ENCODE measurements at places on chromosomes 5 and 9.
A peak's percentile ranks its signal among the peaks of the same experiment; 100 is the strongest.

DNA sequence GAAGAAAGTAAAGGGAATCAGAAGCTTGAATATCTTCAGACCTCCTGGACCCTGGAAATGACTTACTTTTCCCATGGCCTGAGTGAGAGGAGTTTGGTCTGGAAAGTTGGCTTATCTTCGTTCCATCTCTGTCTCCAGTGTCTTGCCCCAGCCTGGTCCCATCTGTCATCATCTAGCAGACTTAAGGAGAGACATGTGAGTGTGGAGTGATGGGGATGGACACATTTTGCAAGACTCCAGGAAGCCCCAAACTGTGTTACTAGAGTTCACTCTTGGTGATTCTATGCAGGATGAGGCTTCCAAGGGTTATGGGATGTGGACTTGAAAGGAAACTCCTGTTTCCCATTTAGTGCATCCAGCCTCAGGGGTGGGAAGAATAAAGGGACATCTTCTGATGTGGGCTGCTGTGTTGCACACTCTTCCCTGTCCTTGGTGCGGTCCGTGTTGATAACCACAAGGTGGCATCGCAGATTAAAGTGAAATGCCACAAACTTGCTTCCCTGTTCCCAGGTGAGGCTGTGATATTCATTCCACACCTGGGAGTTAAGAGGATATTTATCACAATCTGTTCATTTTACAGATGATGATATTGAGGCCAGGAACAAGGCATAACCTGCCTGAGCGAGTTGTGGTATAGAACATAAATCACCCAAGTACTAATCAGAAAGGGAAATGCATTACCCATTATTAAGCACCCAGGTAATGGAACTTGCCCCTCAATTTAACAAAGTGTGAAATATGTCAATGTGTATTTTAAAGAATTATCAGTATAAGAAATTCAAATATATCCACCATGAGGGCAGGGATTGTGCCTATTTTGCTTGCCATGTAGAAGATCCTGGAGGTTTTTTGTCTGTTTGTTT is 269.9 kb upstream of the PAPPA start:
- peak; percentile 43 for DNase-seq

- no peak for DNase-seq
Observed at GRCh38 chr5:176785184-176786145, 24.9 kb upstream of the UNC5A start.

- DNase-seq = no peak
Observed at GRCh38 chr5:176188506-176189193, 49.6 kb upstream of the SIMC1 start.

DNA sequence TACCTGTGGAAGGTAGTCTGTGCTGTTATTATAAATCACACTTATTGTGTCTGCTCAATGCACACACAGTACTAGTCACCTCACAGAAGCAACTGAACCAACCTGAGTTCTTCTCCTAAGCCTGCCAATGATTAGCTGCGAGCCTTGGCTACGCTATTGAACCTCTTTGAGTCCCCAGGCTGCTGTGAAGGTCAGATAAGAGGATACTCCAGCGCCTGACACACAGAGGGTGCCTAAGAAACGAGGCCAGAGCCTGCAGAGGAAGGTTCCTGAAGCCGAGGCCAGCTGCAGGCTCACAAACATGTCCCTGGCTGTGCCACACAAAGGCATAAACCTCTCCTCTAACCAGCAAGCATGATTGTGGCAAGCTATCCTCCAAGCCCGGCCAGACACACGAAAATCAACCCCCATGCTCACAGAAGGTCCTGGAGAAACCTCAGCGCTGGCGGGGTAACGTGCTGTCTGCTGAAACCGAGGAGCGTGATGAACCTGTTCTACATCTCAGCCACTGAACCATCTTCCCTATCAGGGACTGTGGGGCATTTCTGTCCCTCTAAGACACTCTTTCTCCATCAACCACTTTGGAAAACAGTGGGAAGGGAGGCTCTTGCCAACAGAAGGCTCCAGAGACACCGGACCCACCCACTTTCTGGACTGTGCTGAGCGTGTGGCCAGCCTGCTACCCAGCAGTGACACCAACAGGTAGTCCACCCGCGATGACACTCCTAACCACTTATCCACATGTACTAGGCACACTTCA is 53.2 kb upstream of the SLC25A51 start:
- DNase-seq = no peak

- DNase-seq = no peak
Observed at GRCh38 chr5:159089675-159090074, 10.0 kb downstream of the EBF1 start.

DNA sequence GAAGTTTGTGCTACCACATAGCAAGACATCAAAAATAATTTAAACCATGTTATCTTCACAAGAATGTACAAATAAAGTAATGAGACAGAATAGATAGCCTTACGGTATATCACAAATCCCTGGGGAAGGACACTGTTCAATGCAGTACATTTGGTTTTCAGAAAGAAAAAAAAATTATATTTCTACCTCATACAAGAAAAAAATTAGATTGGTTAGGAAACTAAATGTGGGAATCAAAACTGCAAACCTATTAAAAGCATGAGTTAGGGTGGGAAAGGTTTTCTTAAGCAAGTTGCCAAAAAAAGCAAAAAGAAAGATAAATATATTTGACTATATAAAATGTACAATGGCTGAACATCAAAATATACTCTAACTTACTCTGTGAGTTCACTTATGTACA is 201.9 kb upstream of the NREP start:
- DNase-seq = no peak

DNA sequence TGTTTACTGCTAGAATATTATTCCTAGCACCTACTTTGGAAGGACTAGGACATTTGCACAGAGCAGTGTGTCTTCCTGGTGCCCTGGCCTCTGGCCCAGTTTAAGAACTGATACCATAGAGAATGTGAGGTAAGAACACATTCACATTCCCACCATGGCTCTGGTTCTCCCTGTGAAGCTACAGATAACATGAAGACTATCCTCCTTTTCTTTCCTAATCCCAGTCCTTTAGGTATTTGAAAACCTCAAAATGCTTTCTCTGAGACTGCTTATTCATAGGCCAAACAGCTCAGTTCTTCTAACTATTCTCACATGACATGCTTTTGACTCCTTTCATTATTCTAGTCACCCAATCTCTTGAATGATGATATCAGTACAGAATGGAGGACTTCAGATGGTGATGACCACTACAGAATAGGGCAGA is 11.9 kb downstream of the FAM219A start:
- DNase-seq = no peak

DNA sequence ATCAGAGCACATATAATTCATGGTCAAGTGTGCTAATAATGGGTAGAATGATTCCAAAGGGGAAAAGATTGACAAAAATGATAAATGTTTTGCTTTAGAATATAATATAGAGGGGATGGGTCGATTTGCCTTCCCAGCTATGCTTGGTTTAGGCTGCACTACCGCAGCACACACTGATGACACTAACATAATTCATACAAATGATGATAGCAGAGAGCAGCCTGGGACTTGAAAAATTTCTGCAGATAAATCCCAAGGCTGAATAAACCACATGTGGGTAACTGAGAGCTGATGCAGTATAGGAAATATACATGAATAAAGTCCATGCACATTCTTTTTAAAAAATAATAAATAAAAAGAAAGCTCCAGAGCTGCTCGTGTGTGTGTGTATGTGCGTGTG is 54.5 kb downstream of the EFNA5 start:
- no peak for DNase-seq

DNA sequence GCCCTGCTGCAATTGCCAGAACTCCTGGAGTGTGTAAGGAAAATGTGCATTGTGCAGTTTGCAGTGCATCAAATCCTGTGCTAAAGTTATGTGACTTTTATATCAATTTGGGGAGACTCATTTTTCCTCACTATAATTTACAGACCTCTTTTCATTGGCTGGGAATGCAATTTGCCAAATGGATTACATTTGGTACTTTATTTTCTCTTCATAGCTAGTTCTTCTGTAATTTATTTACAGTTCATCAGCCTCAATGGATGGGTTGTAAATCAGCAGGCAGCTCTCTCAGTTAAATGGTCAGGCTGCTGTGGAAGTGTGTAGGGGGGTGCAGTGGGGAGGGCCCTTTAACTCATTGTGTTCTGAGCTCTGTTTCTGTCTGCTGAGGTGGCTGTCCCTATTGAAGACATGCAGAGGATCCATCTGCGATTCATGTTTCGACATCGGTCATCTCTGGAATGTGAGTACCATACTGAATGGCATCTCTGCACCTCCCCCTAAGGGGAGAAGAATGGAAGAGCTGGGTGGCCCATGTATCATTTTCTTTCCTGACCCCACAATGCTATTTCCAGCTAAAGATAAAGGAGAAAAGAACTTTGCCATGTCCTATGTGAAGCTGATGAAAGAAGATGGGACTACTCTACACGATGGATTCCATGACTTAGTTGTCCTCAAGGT is 74.6 kb downstream of the DOCK2 start:
- DNase-seq = no peak

GRCh38 chr9:96169484-96169883 is 132.5 kb downstream of the HSD17B3 start:
- peak; percentile 78 for DNase-seq

DNA sequence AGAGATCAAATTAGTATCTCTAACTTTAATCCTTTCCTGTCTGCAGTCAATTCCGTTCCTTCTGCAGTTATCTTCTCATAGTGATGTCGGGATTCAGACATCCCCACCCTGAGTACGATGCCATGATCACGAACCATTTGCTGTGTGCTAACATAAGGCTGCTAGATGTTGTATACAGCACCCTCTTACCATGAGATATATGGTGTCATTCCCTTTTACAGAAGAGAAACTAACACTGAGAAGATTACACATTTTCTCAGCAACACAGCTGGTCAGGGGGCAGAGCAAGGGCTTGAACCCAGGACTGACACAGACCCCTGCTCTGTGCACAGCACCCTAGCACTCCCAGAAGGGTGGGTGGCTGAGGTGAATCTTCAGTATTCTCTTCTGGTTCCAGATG is 46.9 kb upstream of the HSD17B4 start:
- no peak for DNase-seq

GRCh38 chr5:157541447-157542118 is 34.0 kb downstream of the ADAM19 start:
- no peak for DNase-seq

DNA sequence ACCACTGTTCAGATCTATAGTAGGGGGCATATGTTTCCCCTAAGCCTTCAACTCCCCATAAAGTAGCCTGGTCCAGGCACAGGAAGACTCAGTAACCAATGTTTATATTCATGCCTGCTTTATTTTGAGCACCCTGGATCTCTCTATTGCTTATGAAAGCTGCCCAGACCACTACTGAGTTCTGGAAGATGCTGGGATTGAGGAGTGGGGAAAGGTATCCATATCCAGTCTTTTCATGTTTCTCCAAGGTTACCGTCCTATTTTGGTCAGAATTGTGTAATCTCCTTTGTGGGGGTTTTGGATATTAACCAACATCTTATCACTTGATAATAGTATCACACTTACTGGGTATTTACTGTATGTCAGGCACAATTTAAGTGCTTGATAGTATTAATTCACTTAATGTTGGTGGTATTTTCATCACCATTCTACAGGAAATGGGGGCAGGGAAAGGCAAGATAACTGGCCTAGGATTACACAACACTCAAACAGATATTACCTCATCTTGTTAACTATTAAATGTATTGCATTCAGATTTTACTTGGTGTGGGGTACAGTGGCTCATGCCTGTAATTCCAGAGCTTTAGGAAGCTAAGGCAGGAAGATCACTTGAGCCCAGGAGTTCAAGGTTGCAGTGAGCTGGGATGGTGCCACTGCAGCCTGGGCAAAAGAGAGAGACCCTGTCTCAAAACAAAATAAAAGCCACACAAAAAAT is 36.3 kb downstream of the RUSC2 start:
- no peak for DNase-seq

GRCh38 chr5:54993318-54993717 is 7.9 kb upstream of the ESM1 start:
- no peak for DNase-seq

- DNase-seq = no peak
Observed at GRCh38 chr5:168819004-168819621, 239.9 kb upstream of the PANK3 start.

DNA sequence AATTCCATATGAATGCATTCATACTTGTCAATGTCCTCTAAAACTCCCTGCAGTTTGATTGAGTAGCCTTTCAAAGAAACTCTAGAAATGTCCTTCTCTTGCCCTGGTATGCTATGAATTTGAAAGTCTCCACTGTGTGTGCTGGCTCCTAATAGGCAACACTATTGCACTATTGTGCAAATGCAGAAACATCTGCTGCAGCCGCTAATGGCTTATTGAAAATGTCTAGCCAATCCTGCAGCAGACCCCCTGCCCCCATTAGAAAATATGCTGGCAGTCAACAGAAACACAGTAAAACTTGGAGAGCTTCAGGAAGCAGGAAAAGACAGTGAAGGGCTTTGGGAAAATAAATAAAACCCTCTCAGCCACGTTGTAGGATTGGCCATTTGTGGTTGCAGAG is 87.3 kb upstream of the GRAMD2B start:
- no peak for DNase-seq

- DNase-seq = peak; percentile 80
Observed at GRCh38 chr5:42908509-42909488, 97.1 kb upstream of the SELENOP start.

- DNase-seq = peak; percentile 93
Observed at GRCh38 chr5:65562731-65563701, at the start of the genes CENPK and PPWD1. CENPK (minus strand) TSS chr5:65563168; CDS start chr5:65554907, 8,261 bp downstream. PPWD1 (plus strand) TSS chr5:65563296; CDS start chr5:65563311, 15 bp downstream.

DNA sequence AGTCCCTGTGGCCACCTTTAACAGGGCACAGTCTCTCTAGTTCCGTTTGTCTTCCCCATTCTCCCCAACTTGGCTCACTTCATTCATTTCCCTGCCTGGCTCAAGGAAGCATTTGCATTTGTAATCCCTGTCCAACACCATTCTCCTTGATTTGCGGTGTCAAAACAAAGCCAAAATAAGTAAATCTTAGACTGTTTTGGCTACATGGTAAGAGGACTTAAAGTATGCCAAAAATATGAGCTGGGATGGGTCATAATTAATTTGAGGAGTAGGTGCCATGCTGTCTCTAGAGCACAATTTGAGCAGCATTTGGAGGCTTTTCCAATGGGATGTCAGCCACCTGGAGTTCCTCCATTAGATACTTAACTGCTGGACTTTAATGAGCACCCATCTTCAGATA is 3.7 kb upstream of the GRIA1 start:
- DNase-seq = no peak

DNA sequence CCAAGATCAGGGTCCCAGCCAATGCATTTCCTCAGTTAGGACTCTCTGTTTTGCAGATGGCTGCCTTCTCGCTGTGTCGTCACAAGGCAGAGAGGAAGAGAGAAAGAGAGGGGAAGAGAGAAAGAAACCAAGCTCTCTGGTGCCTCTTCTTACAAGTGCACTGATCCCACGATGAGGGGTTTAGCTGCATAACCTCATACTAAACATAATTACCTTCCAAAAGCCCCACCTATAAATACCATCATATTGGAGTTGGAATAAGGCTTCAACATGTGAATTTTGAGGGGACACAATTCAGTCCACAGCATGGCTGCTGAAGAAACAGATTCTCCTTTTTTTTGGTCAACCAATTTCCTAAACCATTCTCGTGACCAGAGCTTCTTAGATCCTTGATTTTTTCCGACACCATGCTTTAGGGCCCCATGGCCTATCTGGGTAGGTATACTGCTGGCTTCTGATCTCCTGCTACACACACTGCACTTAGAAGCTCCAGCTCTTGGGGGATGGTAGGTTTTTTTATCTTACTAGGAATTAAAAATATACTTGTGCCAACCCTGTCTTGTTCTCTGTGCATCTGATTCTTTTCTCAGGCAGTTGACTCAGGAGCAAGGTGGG is 5.1 kb downstream of the CAMK4 start:
- DNase-seq = no peak

GRCh38 chr5:146059460-146060220 is 45.7 kb downstream of the PLAC8L1 start:
- no peak for DNase-seq

- no peak for DNase-seq
Observed at GRCh38 chr5:107474361-107474715, 196.4 kb downstream of the EFNA5 start.

- no peak for DNase-seq
Observed at GRCh38 chr5:175470781-175471180, 7.6 kb upstream of the SFXN1 start.
